T-cell (primary cell): ENCODE measurements at places on chromosomes 7 and 10.

GRCh38 chr7:157272351-157273207 lies 64.2 kb upstream of the DNAJB6 start:
- no peak for DNase-seq
- H3K27me3 ChIP-seq, result peaks cover 10% of the 10 kb centered on the region

GRCh38 chr7:83708531-83708930 lies 59.6 kb upstream of the SEMA3E start:
- no peaks in the 10 kb centered on the region for H3K4me1 ChIP-seq
- no peak overlapping the region for H3K27ac ChIP-seq
- no peaks in the 10 kb centered on the region for H3K27me3 ChIP-seq
- DNase-seq, result no peak
- H3K36me3 ChIP-seq, result no peaks in the 10 kb centered on the region
- no peak overlapping the region for H3K4me3 ChIP-seq

GRCh38 chr10:90171014-90171722 lies 469.8 kb downstream of the KIF20B start:
- DNase-seq, result no peak
- H3K27ac ChIP-seq, result no peak overlapping the region
- H3K27me3 ChIP-seq, result no peaks in the 10 kb centered on the region
- H3K36me3 ChIP-seq, result no peaks in the 10 kb centered on the region

GRCh38 chr7:19105546-19105945 lies 11.9 kb downstream of the TWIST1 start:
- H3K27ac ChIP-seq, result no peak overlapping the region
- peaks cover 6% of the 10 kb centered on the region for H3K4me1 ChIP-seq
- DNase-seq, result no peak
- H3K27me3 ChIP-seq, result peaks cover 36% of the 10 kb centered on the region
- no peaks in the 10 kb centered on the region for H3K36me3 ChIP-seq
- H3K4me3 ChIP-seq, result no peak overlapping the region
